ENCODE measurements at places on chromosomes 12 and 14.

DNA sequence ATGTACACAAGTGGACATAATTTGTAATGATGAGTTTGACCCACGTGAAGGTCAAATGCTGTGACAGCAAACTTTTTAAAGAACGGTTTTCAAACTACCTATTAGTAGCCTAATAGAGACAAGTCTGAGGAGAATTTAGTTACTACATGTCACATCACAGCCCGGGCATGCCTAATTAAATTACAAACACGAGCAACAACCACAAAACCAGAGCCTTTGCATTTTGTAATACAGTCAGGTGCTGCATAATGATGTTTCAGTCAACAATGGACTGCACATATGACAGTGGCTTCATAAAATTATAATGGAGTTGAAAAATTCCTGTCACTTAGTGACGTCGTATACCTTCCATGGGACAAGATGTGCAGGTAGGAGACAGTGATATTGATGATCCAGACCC is 274.5 kb downstream of the DACT1 start:
- no peak for DNase-seq

- DNase-seq, result no peak
Observed at GRCh38 chr12:90836689-90837088, 118.3 kb downstream of the CCER1 start.

DNA sequence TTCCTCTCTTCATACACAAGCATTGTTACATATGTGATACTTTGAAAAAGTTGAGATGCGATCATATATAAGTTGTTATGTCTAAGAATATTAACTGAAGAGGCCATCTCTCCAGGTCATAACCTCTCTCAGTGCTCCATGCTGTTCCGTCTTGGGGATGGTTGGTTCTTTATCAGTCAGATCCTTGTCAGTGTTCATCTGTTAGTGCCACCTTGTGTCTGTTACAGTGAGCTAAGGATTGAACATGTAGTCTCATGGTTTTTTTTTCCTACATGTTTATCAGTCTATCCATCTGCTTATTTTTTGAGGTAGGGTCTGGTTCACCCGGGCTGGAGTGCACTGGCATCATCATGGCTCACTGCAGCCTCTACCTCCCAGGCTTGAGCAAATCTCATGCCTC is 30.5 kb downstream of the EP400 start:
- no peak for DNase-seq

DNA sequence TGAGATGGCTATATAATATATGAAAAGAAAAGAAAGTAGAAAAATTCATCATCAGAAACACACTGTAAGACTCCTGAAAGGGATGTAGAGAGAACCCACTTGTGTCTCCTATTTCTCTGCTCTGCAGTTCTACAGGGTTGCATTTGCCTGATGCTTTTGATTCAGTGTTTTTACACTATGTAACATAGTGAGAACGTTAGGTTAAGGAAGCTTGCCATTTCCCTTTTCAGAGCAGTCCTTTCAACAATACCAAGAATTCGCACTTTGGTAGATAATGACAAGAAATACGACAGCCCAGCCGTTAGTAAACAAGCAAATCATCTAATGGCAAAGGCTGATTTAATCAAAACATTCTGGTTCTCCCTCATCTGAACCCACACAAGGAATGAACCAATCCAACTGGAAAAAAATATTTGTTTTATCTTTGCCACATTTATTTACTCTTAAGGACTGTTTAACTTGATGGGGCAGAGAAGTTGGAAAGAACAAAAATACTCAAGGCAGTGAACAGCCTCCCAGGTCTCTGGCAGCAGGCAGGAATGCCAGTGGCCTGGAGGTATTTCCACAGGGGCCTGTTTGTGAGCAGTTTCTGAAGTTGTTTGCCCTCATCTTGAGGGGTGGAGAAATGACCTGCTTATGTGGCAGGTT is 30.8 kb upstream of the SOCS2 start:
- no peak for DNase-seq

DNA sequence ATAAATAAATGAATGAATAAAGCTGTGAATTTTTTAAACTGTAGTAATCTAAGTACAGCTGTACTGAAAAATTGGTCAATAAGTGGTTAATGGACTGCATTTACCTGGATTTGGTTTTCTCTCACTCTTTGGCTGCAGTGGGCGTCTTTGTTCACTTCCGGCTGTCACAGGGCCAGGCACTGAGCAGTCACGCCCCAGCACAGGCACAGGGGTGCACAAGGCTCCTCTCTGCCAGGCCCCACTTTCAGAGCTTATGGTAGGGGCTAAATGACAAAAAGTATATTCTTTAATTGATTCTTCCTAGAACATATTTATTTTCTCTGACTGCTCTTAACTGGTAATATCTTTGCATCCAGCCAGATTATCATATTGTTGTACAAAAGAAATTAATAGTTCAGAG is 70.6 kb upstream of the DYNC1H1 start:
- no peak for DNase-seq

DNA sequence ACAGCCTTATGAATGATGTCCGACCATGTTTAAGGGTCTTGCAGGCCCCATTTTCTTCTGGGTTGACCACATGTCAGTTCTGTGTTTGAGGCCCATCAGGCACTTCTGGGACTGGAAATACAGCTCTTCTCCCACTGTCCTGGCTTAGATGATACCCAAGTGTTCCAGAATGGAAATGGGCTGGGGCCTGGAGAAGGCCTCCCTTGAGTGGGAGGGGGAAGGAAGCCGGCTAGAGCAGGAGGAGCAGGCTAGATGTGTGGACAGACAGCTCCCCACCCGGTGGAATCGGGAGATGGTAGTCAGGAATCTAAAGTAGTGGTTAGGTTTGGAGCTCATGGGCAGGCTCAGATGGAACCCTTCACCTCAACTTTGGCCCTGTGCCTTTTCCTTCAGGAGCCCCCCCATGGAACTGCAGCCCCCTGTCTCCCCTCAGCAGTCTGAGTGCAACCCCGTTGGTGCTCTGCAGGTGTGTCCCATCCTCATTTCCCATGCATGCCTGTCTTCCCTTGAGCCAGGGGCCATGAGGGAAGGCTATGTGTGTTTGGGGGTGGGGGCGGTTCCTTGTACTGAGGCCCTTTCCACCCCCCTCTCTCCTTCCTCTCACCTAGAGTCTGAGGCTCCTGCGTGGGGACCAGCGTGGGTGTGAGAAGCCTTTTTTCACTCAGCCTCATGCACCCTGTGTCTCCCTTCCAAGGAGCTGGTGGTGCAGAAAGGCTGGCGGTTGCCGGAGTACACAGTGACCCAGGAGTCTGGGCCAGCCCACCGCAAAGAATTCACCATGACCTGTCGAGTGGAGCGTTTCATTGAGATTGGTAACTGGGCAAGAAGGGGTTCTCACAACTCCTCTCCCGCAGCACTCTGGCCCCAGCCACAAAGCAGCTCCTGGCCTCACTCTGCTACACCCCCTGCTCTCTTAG is 3.0 kb downstream of the NPFF start:
- DNase-seq, result no peak

- no peak for DNase-seq
Observed at GRCh38 chr14:91244501-91244901, at the start of gene GPR68. TSS of gene GPR68 (minus strand) at chr14:91244704. CDS start at chr14:91235050, 9,654 bp downstream.

DNA sequence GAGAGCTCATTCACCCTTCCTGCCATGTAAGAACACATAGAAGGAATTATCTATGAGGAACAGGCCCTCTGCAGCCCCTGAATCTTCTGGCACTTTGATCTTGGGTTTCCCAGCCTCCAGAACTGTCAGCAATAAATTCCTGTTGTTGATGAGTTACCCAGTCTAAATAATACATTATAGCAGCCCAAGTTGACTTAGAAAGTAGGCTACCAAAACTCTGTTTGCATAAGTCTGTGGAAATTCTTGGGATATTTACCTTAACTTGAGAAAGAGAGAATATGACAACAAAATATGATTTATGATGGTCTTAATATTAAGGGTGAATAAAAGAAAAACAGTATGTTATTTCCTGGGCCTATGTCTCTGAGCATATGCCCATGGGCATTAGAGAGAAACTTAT is 433.0 kb upstream of the LMO3 start:
- DNase-seq, result no peak

DNA sequence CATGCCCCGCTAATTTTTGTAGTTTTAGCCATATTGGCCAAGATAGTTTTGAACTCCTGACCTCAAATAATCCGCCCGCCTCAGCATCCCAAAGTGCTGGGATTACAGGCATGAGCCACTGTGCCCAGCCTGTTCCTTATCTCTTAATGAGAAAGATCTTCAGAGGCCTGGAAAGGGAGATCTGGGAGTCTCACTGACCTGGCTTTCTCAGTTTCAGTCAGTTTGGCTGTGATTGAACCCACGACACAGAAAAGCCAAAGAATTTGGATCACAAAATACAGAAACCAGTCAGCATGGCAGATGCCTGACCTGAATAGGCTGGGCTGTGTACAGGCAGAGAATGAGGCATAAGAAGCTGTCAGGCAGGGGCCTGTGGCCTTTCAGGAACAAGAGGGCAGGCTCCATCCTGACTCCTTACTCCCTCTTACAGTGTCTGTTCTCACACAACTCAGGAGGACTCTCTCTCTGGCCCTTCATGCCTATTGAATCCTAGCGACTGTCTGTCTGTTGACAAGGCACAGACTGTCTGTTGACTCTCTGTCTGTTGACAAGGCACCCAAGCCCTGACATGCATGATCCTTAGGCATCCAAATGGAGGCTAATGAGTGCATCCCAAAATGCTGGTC is 366.5 kb upstream of the CCDC196 start:
- DNase-seq, result no peak

GRCh38 chr12:19848421-19848820 is 409.1 kb downstream of the AEBP2 start:
- no peak for DNase-seq

DNA sequence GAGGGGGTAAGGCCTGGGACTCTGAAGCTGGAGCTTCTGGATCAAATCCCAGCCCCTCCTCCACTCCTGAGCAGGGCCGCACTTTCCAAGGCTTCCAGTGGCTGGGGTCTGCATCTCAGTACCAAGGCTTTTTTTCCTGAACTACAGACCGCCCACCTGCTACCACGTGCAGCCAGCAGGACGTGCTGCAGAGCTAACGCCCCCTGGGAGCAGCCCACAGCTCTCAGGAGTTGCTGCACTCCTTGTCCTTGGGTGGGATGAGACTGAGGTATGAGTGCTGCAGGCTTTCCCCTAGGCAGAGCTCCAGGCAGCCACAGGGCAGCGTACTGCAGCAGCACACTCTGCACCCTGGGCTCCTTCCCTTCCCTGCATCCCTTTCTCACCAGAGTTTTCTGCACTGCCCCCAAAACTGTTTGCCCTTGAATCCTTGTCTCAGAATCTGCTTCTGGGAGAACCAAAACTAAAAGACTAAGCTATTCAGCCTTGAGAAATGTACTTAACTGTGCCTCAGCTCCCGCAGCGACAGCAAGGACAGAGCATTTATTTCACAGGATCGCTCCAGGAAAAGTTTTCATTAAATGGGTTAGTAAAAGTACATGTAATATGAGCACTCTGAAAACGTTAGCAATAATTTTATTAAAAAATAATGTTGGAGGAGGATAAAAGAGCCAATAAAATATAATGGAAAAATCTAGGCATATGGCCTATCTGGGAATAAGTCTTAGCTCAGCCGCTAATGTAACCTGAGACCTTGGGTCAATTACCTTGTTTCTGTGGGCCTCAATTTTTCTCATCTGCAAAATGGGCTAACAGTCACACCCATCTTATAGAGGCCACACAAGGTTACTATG is 25.5 kb downstream of the RBM19 start:
- DNase-seq, result no peak

DNA sequence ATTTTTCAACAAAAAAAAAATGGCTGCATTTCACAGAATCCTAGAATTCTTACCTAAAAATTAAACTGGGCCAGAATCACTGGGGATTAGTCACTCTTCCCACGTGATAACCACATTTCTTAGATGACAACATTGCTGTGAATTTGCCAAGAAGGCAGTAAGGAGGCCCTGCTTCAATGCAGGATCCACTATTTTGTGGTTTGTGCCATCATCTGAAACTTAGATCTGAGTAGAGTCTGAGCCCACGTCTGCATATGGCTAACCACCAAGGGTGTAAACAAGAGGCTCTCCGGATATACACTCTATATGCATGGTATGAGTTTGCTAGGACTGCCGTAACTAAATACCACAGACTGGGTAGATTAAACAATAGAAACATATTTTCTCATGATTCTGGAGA is 24.4 kb upstream of the TBX5 start:
- no peak for DNase-seq

DNA sequence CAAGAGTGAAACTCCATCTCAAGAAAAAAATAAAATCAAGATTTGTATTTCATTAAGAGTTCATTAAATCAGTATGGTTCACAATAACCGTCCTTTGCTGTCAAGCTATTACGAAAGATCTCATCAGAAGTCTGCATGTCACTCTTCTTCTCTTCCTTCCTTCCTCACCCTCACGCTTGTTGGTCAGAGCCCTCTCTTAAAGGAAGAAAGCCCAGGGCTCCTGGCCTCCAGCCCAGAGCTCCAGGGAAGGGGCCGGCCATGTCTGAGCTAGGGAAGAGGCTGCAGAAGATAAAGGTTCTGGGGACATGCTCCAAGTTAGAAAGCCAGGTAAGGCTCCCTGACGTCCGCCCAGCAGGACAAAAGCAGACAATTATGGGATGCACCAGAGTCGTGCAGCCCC is 43.1 kb upstream of the DLK1 start:
- DNase-seq, result no peak

DNA sequence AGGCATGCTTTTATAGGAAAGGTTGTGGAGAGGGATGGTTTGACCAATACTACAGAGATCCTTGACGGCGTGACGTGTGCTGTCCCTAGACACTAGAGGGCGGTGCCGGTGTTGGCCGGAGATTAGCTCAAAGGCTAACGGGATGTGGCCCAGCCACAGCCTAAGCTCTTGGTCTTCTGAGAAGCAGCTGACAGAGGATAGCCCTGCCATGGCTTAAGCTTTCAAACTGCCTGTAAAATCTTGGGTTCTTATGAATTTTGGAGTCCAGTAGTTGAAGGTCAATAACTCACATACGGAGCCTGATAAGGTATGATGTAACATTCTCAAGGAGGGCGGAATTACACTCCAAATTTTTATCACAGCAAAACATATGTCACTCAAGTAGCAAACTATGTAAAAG is 515.7 kb upstream of the ATXN7L3B start:
- DNase-seq, result peak; percentile 53

GRCh38 chr14:84688297-84689025 is 841.5 kb upstream of the FLRT2 start:
- no peak for DNase-seq

DNA sequence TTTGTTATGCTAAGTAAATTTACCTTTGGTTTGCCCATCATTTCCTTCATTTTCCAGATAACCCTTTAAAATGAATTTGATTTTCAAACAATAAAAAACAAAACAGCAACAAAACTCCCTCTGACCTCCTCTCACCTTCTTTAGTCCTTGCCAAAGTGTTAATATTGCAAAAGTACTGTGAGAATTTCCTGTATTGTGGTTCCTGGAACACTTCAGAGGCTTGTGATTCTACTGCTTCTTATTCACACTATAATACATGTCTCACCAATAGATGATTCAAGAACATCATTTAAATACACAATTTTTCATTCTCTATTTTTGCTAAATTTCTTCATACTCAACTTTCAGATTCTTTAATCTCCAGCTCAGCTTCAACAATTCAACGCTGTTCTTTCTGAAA is at the start of gene KLRD1:
Gene KLRD1 (plus strand): TSS at position 241 of the 400 bp plus-strand sequence. CDS start 208 bp downstream, outside the sequence.
- no peak for DNase-seq

GRCh38 chr12:125220404-125221273 is 155.4 kb downstream of the AACS start:
- no peak for DNase-seq

- no peak for DNase-seq
Observed at GRCh38 chr14:59236195-59236594, 47.7 kb downstream of the DAAM1 start.
